Glutamatergic neuron (in vitro differentiated cells): ENCODE measurements at places on chromosomes 2 and 18. TPM values are rescaled to one million over a fixed set of nuclear protein-coding genes. Genes with fewer than 3 reads are reported as not detected.

The ACMSD gene
- total RNA-seq, result not detected

The SAP130 gene
- 28.5 TPM for total RNA-seq

The ADAM23 gene
- total RNA-seq, result 16.4 TPM

The CFAP221 gene
- 0.34 TPM for total RNA-seq

The SERPINB4 gene
- total RNA-seq, result not detected

The TSGA10 gene
- total RNA-seq, result 3.8 TPM

The SCN3A gene
- total RNA-seq, result 22.2 TPM

The ABHD1 gene
- not detected for total RNA-seq

The BOLL gene
- total RNA-seq, result not detected

The MEIS1 gene
- 4.8 TPM for total RNA-seq

The CABLES1 gene
- total RNA-seq, result 3.1 TPM

The ARHGAP28 gene
- 36.8 TPM for total RNA-seq

DNA sequence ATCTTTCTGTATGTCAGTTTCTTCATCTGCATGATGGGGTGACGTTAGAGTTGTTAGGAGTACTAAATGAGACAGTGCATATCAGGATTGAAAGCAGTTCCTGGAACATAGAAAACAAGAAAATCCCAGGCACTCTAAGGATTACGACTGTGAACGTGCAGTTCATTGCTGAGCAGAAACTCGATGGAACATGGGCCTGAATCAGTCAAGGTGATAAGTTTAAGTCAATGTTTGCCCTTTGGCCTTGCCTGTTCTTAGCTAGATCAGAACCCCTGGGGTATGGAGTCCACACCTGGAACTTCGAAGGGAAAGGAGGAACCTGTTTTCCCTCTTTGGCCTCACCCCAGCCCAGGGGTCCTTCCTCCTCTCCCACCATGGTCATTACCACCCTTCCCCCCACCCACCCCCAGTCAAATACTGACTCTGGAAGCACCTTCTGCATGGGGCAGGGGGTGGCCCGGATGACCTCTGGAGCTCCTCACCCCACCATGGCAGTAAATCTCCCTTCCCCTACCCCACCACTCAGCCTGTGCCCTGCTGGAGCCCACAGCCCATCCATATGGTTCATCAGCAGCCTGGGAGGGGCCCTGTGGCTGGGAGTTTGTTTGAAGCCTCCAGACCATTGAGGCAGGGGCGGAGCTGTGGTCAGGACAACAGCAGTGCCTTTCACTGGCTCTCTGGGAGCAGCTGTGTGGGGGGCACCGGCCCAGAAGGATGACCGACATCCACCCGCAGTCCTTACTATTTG, 164.1 kb downstream of the SMAD7 start:
- peaks cover 21% of the 10 kb centered on the region for H3K4me1 ChIP-seq
- H3K4me3 ChIP-seq, result no peak overlapping the region
- peak; percentile 7 for DNase-seq

- H3K4me3 ChIP-seq, result peak overlapping the region; percentile 98
- DNase-seq, result no peak
- H3K36me3 ChIP-seq, result no peaks in the 10 kb centered on the region
- H3K4me1 ChIP-seq, result peaks cover 2% of the 10 kb centered on the region
These were observed 1.0 kb upstream of the PEX13 start for GRCh38 chr2:61016392-61017002.

DNA sequence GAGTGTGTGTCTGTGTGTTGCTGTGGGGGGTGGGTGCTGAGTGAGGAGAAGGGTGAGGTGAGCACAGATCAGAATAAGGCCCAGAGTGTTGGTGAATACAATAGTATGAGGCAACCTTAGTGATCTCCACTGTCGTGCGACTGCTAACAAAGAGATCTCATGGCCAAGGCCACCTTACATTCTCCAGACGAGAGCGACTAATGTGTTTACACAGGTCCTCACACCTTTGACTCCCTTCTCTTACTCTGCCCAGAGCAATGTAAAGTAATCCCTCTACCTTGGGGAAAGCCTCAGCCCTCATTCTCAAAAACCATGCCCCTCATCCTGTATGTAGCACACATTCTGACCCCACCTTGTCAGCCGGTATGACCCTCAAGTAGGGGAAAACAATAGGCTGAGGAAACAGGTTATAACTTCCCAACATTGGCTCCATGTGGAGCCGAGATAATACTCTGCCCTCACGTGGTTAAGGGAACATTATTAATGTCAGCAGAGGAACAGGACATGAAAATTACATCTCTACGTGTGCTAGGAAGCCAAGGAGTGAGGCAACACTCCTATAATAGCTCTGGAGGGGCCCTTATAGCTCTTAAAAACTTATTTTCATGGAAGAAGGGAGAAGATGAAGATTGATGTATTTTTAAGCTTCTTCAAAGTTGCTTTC, 323.0 kb upstream of the NT5C1B start:
- DNase-seq, result no peak
- H3K4me3 ChIP-seq, result no peak overlapping the region
- no peaks in the 10 kb centered on the region for H3K36me3 ChIP-seq
- peaks cover 2% of the 10 kb centered on the region for H3K4me1 ChIP-seq

DNA sequence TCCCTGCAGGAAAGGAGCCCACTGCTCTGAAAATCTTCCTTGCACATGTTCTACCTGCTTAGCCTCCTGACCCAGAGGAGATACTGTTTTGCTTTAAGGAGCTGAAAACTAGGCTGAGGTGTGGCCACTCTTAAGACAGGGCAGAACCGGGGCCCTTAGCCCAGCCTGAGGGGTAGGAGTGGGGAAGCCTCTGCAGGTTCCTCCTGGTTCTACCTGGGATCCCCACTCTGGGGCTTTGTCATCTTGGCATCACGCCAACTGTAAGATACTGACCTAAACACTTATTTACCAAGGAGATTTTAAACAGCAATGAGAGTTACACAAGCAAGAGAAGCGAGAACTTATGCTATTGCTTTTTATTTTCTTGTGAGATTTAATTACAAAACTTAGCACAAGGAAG, 86.9 kb downstream of the KCTD1 start:
- H3K36me3 ChIP-seq, result peaks cover 7% of the 10 kb centered on the region
- peaks cover 21% of the 10 kb centered on the region for H3K4me1 ChIP-seq
- no peak for DNase-seq
- H3K27ac ChIP-seq, result no peak overlapping the region
- H3K4me3 ChIP-seq, result no peak overlapping the region

DNA sequence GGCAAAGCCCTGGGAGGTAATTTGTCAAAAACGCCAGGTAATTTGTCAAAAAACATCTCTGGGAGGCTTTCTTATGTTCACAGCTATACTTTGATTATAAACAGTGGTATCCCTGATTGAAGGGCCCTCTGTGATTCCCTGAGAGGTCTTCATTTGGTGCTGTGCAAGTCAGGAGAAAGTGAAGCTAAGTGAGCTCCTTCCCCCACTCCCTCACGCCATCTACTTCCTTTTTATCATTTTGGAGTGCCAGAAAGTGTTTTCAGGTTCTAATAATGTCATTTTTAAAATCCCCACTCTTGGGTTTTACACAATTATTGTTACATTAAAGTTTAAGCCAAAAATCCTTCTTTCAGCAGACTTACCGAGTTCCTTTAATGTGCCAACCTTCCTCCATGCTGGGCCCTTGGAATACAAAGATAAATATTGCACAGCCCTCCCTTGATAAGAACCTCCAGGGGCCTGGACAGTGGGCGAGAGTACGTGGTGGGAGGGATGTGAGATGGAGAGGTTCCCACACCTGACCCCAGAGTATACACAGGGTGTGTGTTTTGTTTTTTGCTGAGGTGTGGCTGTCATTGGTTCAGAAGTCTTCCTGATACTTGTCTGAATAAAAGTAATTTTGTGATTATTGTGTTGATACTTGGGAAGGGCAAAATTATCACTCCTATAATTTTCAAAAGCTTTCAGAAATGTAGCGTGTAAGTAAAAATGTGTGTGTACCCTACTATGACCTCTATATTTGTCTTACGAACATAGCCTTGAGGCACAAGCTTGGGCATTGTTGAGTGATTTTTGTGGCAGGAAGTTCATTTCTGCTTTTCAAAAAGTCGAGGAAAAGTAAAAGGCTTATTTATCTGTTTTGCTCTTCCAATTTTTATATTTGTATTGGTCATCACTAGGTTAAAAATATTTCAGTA, 8.2 kb downstream of the MAPRE2 start:
- no peak overlapping the region for H3K27ac ChIP-seq
- no peaks in the 10 kb centered on the region for H3K27me3 ChIP-seq
- peaks cover 4% of the 10 kb centered on the region for H3K36me3 ChIP-seq
- no peak for DNase-seq

DNA sequence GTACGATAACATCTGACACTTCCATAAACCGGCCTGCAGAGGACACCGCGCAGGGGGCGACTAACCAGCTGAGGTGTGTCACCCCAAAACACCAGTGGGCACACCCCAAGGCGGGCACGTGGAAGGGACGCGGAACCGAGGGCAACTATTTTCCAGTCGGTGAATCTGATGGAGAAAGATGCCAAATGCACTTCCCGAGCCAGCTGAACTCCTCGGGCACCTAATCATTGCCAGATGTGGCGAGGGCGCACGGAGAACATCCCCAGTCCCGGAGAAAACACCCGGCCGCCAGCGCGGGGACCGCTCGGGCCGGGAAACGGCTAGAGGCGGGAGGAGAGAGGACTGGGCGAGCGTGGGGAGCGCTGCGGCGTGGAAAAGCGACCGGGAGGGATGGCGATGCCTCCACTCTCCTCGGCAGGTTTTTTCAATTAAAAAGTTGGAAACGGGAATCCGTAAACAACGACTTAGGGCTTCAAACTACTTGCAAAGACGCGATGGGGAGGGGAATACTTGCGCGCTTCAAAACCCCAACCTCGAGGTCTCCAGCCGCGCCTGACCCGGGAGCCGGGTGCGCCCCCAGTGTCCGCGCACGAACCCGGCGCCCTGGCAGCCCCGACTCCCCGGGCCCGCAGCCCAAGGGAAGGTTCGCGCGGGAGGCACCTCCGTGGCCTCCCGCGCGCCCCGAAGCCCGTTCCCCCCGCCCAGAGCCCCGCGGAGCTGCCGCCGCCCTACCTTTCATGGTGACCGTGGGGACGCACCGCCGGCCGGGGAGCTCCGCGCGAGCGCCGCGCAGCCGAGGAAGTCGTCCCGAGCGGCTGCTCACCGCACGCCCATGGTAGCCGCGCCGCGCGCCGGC, 497 bp downstream of the COLEC12 start:
- DNase-seq, result peak; percentile 26
- peak overlapping the region; percentile 80 for H3K4me3 ChIP-seq
- no peaks in the 10 kb centered on the region for H3K4me1 ChIP-seq
- H3K27ac ChIP-seq, result no peak overlapping the region

DNA sequence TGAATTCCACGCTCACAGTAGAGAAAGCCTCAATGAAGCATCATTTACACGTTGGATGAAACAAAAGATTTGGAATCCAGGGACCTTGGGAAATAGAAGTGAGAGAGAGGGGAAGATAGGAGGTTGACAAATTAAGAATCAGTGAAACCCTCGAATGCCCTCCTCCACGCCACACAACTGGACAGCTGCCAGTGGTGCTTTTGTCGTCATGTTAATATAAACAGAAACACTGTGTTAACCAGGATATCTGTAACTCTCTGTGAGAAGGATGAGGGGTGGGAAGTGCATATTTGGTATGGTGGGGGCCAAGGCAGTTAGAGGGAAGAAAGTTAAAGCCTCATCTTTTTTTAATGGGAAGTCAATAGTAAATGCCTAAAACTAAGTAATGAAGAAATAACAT, 108.7 kb downstream of the GFPT1 start:
- H3K27ac ChIP-seq, result no peak overlapping the region
- no peak overlapping the region for H3K4me3 ChIP-seq
- H3K27me3 ChIP-seq, result peaks cover 2% of the 10 kb centered on the region
- no peak for DNase-seq

GRCh38 chr2:211957799-211958198, 580.8 kb downstream of the ERBB4 start:
- no peak overlapping the region for H3K4me3 ChIP-seq
- no peak overlapping the region for H3K27ac ChIP-seq
- DNase-seq, result no peak
- no peaks in the 10 kb centered on the region for H3K4me1 ChIP-seq

DNA sequence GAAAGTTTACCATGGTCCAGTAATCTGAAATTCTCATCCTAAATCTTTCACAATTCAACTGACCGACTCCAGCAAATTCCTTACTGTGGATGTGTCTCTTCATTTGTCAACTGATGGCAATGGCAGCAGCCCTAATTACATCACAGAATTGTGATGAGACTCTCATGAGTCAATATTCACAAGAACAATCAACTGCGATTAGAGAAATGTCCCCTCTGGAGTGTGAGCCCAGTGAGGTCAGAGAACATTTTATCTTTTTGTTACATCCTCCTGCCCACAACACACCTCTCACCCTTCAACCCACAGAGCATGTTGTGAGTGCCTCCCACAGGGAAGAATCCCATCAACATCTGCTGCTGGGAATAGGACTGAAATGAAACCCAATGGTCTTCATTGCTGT, 73.6 kb downstream of the CD226 start:
- no peaks in the 10 kb centered on the region for H3K36me3 ChIP-seq
- no peak for DNase-seq
- no peak overlapping the region for H3K27ac ChIP-seq
- peaks cover 22% of the 10 kb centered on the region for H3K4me1 ChIP-seq

- no peaks in the 10 kb centered on the region for H3K36me3 ChIP-seq
- H3K4me1 ChIP-seq, result peaks cover 6% of the 10 kb centered on the region
- DNase-seq, result no peak
- H3K4me3 ChIP-seq, result no peak overlapping the region
- H3K27me3 ChIP-seq, result peaks cover 3% of the 10 kb centered on the region
- no peak overlapping the region for H3K27ac ChIP-seq
These were observed 1040.4 kb upstream of the CDH2 start for GRCh38 chr18:29217124-29217915.

DNA sequence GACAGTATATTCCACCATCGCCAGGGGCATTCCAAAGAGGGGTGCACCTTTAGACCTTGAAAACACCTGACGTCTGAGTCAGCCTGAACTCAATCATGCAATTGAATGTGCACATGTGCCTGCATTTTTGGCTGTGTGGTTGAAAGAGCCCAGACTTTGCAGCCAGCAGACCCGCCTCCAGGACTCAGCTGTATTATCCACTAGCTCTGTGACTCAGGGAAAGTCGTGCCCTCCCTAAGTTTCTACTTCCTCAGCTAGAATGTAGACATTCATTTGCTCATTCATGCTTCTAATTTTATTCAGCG, 94.2 kb downstream of the LRRC30 start:
- H3K36me3 ChIP-seq, result no peaks in the 10 kb centered on the region
- DNase-seq, result no peak
- H3K4me3 ChIP-seq, result no peak overlapping the region
- no peak overlapping the region for H3K27ac ChIP-seq

DNA sequence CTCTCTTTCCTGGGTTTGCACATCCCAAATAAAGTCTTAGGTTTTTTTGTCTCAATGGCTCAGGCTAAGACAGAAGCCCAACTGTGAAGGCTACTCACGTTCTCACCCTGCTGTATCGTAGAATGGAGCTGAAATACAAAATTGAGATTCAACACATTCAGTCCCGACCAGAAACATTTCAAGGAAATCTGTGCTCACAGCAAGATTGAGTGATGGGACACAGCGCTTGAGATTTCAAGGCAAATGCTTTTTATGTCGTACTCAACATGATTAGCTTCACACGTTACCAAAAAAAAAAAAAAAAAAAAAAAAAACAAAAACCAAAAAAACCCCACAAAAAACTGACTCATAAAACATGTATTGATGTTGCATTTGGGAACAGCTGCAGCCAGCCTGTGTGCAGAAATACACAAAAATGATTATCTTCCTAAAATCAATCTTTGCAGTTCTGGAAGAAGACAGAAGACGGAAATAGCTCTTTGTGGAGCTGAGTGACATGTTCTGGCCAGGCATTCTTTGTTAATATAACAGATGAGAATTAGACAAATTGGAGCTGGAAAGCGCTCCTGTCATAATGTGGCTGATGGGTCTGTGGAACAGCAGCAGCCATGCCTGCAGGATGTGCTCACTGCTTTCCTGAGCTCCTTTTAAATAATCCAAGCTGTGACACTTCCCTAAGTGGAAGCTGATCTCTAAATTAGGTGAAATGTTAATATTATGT, 453.2 kb downstream of the LPIN1 start:
- H3K4me3 ChIP-seq, result no peak overlapping the region
- H3K4me1 ChIP-seq, result no peaks in the 10 kb centered on the region
- no peaks in the 10 kb centered on the region for H3K36me3 ChIP-seq
- H3K27ac ChIP-seq, result no peak overlapping the region
- DNase-seq, result no peak
